Omental fat pad (tissue), 4 donors: ENCODE measurements at places on chromosomes 16 and 17. TPM values are rescaled to one million over a fixed set of nuclear protein-coding genes. Genes with fewer than 3 reads are reported as not detected.

CBX8 gene
- 0.88 TPM for total RNA-seq

SOX9 gene
- total RNA-seq = 0.50 TPM

KRT39 gene
- not detected for total RNA-seq

MYCBPAP gene
- total RNA-seq = not detected

GPATCH8 gene
- 58.5 TPM for total RNA-seq

DNA sequence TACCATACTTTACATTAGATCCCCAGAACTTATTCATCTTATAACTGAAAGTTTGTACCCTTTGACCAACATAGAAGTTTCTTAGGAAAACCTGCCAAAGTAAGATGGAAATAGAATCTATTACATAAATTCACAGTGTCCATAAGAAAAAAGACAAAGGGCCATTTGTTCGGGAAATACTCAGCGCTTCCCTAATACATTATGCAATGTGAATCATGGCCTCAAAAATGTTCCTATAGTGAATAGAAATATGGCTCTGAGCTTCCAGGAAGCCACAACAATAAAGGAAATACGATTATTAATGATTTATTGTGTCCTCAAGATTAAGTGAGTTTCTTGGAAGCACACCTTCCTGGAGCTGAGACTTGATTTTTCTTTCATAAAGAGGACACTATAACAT is 51.5 kb downstream of the GPRC5B start:
- no peak for DNase-seq

DNA sequence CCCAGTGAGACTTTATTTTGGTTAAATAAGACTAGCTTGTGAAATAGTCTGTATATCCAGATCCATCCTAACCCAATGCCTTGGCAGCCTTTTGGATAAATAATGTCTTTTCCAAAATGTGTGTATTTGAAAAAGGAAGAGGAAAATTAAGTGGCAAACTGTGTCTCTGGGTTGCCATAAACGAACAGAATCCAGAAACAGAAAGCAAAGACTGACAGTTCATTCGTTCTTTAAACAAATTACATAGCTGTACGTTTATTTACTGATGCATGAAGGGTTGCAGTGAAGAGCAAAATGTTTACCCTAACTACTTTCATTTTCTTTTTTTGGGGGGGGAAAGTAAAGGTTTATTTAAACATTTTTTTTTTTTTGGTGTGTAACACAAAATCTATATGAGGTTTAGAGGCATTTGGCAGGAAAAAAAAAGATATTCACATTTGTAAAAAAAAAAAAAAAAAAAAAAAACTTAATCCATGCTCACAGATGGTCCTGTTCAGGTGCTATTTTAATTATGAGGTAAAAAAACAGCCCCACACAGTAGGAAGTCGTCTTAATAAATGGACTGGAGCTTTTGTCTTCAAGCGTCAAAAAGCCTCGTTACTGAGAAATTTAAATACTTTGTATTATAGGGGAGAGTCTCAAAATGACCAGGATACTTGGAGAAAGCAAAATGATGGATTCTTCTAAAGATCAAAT is 245.9 kb downstream of the FTO start:
- DNase-seq = no peak

GRCh38 chr16:8941718-8942344 is 21.9 kb downstream of the USP7 start:
- no peak for DNase-seq

DNA sequence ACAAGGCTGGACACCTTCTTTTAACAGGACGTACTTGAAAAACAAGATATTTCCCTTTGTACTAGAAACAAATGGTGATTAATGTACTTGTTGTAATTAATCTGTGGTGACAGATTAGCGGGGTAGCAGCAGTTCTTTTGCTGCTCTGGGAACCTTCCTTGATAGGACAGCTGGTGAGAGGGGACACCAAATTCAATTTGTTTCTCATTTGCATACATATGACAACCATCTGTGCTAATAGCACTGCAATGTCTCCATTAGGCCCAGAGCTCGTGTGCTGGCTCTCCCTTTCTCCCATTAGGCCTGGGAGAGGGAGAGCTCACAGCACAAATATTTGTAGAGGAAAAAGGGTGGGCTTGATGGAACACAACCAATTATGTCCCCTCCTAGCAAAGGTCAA is 221.0 kb upstream of the HS3ST3A1 start:
- no peak for DNase-seq

DNA sequence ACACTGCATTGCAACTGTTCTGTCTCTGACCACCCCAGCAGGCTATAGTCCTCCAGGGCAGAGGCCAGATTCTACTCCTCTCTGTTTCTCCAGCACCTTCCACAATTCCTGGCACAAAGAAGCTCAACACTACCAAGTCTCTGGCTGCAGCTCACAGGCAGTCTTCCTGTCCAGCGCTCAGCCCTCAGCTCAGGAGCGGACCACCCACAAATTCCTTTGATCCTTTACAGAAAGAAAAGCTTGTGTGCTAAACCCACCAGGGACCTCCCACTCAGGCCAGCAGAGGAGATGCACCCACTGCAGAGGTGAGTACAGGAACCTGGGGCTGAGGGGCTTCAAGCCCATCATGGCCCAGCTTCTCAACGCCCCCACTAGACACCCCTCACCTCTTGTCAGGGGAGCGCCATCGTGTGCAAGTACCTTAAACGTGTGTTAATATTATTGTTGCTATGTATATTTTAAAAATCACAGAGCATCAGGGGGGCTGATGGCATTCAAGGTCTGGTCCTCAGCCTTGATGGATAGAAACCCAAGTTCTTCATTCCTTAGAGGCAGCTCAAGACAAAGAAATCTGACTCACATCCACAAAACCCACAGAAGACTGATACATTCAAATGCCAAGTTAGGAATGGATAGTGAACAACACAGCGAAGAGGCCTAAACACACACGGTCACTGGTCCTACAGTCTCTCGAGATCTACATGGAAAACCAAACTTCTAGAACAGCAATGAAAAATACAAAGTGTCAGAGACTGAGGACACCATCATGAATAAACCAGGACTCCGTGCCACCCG is 8.4 kb downstream of the HSDL1 start:
- DNase-seq = no peak

GRCh38 chr17:69130627-69131296 is 10.9 kb downstream of the ABCA6 start:
- DNase-seq = no peak

DNA sequence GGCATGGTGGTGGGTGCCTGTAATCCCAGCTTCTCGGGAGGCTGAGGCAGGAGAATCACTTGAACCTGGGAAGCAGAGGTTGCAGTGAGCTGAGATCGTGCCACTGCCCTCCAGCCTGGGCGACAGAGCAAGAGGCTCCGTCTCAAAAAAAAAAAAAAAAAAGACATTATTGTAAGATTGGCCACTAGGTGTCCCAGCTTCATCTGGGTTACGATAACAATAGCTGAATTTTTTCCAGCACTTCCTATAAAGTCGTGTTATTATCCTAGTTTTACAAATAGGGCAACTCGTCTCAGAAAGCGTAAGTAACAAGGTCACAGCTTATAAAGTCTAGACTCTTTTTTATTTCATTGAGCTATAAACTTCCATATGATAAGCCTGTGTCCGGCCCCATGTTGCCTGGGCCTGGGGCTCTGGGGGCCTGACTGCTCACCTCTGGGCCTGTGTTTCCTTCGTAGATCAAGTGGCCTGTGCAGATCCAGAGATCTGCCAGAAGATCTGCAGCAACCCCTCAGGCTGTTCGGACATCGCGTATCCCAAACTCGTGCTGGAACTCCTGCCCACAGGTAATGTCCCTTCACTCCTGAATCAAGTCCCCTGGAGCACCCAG is 60.5 kb downstream of the SLC5A11 start:
- no peak for DNase-seq

DNA sequence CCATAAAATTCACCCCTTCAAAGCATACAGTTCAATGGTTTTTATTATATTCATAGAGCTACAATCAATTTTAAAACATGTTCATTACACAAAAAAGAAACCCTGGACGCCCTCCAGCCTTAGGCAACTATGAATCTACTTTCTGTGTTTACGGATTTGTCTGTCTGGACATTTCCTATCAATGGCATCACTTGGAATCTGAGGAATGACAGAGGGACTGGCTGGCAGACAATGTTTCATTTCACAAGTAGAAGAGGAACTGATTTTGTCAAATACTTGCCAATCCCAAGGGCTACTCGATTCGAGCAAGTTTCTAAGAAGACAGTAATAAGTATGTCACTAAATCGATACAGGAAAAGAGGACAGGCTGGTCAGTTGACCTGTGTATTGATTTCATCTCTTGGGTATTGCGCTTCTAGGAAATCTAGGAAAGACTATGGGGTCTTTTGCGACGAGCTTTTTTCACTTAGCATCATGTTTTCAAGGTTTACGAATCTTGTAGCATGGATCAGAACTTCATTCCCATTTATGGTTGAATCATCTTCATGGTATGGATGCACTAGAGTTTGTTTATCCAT is 56.6 kb downstream of the RGS9 start:
- DNase-seq = no peak

DNA sequence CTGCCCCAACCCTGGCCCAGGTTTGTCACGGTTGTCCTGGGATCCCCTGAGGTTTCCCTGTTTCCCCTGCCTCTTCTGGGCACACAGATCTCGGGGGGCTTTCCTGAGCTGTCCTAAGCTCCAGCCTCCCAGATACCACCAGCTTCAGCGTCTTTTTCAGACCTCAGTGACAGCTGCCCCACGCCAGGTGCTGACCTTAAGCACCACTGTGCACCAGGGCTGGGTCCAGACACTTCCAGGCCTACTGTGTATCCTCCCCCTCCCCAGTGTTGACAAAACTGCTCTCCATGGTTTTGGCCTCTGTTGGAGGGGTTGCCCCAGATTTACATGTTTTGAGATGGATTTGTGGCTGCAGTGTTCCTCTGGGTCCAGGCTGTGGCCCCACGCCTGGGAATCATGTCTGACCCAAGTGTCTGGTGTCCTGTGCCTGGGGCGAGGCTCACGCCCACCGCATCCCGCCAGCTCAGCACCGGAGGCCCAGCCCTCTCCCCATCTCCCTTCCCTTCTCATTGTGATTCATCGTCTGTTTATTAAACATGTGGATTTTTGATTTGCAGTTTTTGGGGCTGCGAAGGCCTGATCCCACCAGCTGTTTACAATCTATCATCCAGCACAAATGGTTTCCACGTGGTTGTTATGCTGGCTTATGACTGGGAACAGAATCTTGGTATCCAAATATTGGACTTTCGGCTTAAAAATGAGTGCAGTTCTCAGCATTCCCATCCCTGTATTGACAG is 82.1 kb downstream of the METRNL start:
- no peak for DNase-seq

DNA sequence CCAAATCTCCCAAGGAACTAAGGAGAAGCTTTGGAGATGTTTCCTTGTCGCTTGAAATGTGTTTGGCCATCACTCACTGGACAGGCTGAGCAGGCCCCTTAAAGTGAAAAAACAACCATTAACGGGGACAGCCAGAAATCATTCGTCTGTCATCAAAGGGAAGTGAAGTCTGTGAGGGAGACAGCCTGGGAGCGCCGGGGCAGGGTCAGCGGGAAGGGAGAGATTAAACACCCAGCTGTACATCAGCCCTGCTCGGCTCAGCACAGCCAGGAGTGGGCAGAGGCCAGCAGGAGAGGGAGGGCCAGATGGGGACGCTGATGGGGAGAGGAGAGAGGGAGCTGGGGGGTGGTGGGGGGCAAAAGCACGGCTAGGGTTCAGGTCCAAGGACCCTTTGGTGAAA is 105.1 kb downstream of the SDK2 start:
- no peak for DNase-seq

DNA sequence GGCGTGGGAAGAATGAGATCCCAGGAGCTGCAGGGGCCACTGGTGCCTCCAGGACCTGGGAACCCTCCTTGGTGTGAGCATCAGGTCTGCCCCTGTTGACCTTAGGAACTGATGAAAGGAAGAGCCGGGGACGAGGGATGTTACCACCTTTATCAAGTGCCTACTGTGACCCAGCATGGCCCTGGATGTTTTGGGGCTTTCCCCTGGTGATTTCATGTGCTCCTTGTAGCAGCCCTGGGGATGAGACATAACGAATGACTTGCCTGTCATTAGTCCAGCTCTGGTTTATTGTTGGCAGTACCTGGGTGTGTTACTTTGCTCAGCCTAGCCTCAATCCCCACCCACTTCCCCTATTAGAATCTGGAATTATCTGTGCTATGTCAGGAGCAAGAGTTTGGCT is 39.9 kb downstream of the WSCD1 start:
- DNase-seq = no peak

- DNase-seq = no peak
These were observed 8.7 kb upstream of the KCNH6 start for GRCh38 chr17:63514477-63514876.

DNA sequence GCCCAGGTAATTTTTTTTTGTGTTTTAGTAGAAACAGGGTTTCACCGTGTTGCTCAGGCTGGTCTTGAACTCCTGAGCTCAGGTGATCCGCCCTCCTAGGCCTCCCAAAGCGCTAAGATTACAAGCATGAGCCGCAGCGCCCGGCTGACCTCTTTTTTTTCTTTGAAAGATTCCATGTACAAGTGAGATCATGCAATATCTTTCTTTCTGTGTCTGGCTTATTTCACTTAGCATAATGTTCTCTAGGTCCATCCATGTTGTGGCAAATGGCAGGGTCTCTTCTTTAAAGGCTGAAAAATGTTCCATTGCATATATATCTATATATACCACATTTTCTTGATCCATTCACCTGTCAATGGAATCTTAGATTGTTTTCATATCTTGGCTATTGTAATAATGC is 255.0 kb upstream of the MYOCD start:
- no peak for DNase-seq

GRCh38 chr16:68257251-68257905 is 6.9 kb upstream of the SLC7A6 start:
- DNase-seq = no peak

DNA sequence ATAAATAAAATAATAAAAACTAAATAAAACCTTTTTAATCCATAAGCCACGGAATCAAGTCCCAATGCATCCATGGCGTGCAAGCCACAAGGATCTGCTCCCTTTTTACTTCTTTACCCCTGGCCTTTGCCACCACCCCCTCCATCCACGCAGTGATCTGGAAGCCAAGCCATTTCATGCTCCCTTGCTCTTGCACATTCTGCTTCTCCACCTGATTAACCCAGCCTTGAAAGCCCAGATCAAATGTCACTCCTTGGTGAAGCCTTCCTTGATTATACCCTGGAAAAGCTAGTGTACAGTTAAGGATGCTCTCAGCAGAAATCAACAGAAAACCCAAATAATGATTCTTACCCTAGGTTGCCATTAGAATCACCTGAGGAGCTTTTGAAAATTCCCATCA is 9.9 kb downstream of the LRRC3C start:
- DNase-seq = no peak

GRCh38 chr17:79942011-79942405 is 93.7 kb downstream of the TBC1D16 start:
- peak; percentile 5 for DNase-seq

GRCh38 chr17:29219378-29220047 is 27.1 kb upstream of the CRYBA1 start:
- peak; percentile 75 for DNase-seq

- DNase-seq = no peak
These were observed 12.3 kb downstream of the KANSL1 start for GRCh38 chr17:46180892-46181274.

- no peak for DNase-seq
These were observed 11.1 kb upstream of the ALDOA start for GRCh38 chr16:30054451-30054850.

GRCh38 chr17:47630614-47631013 is 19.1 kb upstream of the KPNB1 start:
- no peak for DNase-seq

GRCh38 chr17:59607817-59608403 is 11.8 kb upstream of the CLTC start:
- no peak for DNase-seq
